ENCODE measurements at places on chromosomes 12 and 14.

DNA sequence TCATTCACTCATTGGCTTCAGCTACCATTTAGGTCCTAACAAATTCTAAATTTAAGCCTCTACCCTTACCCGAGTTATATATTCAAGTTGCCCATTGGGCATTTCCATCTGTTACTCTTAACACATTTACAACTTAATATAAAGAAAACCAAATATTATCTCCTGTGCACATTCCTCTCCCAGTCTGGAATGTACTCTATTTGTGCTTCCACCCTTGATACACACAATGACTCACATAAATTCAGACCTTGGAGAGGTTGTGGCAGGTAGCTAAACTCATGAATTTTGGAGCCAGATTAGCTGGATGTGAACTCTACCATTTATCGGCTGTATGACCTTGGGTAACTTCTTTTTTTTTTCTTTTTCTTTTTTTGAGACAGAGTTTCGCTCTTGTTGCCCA lies 51.1 kb downstream of the BRMS1L start:
- no peak for DNase-seq

DNA sequence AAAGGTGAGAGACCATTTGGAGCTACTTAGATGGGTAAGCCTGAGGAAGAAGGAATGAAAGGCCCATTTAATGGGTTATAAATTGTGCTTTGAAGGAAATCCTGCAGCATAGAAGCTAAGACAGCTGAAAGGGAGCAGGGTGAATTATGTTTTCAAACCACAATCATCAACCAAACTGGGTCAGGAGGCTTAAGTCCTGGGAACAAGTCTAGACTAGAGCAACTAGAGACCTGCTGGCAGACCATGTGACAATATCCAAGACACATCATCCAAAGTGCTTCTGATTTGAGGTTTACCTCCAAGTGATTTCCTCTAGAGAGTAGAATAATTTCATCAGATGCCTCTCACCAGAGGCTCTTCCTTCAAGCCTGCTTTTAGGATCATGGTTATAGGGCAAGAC lies 53.7 kb downstream of the MAP3K9 start:
- no peak for DNase-seq

DNA sequence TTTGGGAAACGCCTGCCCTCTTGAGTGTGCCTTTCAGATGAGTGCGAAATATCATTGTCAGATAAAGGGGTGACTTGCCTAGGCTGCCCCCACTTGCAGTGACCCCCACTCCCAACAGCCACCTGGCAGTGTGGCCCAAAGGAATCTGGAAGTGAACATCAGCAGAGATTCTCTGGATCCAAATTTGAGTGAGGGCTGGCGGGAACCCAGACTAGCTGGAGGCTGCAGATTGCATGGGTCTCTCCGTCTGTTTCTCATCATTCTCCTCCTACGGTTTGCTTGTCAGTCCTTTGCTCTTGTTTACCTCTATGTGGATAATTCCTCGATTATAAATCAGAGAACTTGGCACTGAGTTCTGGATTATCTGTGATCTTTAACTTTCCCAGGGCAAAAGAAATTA lies 280.8 kb downstream of the ZFP36L1 start:
- no peak for DNase-seq

DNA sequence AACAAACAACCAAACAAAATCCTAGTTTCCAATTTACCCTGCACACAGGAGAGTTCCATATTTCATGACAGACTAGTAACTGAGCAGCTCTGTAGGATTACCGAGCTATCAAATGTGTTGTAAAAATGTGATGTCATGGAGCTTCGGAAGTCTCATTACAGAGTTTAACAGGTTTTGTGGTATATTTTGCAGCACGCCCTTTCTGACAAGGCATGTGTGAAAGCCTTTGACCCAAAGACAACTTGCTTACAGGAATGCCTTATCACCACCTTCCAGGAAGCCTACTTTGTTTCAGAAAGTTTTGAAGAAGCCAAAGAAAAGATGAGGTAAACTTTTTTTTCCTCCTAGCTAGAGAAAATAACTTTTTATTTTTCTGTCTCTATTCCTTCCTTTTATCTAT lies 92.4 kb downstream of the TPH2 start:
- DNase-seq = no peak

GRCh38 chr12:6872073-6873048 lies 742 bp downstream of the SPSB2 start:
- DNase-seq = peak; percentile 77

GRCh38 chr12:87332987-87333726 lies 696.0 kb downstream of the C12orf50 start:
- DNase-seq = no peak

- DNase-seq = no peak
These were observed 9.1 kb downstream of the BTBD6 start for GRCh38 chr14:105257464-105257863.

DNA sequence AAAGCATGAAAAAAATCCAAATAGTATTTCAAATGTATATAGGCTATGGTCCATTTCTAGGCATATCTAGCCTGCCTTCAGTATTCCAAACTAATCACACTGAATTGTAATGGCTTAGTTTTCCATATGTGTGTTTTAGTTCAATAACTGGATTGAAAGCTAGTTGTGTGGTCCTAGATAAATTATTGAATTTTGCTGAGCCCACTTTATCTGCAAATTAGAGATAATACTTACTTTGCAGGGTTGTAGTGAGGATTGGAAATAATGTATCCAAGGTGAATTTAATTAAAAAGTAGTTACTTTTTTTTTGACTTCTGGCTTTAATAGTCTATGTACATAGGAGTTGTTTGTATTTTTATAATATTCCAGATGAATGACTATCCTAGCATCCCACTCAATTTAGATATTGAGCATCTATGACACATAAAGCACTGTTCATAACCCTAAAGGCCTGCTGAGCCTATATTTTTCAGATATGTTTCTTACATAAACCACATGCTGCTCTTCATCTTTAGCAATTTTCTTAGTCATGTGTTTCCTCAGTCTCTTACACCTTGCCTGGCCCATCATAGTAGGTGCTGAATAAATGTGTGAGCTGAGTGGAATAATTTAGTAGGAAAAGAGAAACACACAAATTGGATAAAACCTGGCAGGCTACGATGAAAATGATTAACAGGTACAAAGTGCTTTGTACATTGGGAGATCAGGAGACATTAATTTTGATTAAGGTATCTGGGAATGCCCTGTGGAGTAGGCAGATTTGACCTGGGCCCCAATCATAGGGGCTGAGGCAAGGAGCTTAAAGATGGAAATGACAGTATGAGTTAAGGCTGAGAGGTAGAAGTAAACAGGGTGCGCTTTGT lies 1.1 kb upstream of the ATP23 start:
- no peak for DNase-seq

- no peak for DNase-seq
These were observed 32.9 kb downstream of the SYNE3 start for GRCh38 chr14:95483309-95484165.

GRCh38 chr14:103593577-103593976 lies 30.8 kb downstream of the COA8 start:
- no peak for DNase-seq

DNA sequence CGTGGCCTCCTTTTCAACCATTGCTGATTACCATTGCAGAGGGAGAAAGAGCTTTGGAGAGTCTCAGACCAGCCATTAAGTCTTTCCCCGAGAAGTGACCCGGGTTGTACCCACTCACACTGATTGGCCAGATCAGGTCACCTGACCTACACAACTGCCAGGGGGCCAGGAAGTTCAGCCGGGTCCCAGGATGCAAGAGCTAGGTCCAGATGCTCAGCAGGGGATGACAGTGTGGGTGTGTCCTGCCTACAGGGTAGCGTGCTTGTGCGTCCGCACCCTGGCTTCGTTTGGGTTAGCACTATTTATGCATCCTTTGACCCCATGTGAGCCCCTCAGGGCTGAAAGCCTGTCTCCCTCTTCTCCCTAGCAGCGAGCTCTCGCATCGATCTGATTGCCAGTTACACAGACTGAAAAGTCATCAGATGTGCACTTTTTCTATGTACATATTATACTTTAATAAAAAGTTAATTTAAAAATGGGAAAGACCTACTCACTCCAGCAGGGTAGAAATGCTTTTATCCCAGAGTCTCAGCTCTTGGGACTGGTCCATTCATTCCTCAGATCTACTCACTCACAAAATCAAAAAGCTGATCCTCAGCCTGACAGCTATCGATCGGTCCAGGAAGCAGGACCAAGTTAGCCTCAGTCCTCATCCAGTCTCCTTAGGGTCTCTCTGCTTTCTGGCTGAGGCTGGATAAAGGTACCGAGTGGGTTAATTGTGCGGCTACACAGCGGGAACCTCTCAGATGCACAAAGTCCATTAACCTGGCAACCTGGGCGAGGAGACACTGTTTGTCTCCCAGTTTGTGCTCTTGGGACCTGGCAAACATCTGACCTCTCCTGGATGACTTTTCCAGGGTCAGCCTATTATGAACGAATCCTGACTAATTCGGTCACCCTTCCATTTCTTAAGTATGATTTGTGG lies 68.0 kb downstream of the SERPINA3 start:
- DNase-seq = no peak

Data from effector CD4-positive, alpha-beta T cell (primary cell).